Activated naive CD4-positive, alpha-beta T cell treated with anti-CD3 and anti-CD28 coated beads, Interleukin-2, amount 50 U/mL, for 16 hours (primary cell): ENCODE measurements at places on chromosomes 4 and X.

DNA sequence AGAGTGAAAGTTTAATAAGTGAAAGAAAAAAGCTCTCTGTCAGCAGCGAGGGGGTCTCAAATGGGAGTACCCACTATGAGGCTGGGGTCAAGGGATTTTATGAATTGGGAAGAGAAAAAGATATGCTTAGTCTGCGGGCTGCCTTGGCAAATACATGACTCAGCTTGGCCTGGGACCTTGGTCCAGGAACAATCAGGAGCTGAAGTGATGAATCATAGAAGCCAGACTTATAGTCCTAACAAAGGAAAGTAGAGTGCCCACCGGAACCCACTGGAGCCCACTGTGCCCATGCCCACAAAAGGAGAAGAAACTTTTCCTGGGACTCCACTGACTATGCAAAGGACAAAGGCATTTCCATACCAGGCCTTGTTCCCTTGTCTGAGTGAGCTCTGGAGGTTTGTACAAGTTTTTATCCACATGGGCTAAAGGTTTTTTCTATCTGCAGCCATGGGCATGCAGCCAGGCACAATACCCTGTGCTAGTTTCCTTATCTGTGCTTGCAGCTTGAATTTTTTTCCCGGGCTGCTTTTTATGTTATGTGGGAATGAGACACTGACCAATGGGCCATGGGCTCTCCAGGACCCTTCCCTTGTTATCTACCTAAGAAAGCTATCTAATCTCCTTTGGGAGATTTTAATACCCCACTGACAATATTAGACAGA is 201.7 kb downstream of the FAM133A start:
- DNase-seq: no peak

DNA sequence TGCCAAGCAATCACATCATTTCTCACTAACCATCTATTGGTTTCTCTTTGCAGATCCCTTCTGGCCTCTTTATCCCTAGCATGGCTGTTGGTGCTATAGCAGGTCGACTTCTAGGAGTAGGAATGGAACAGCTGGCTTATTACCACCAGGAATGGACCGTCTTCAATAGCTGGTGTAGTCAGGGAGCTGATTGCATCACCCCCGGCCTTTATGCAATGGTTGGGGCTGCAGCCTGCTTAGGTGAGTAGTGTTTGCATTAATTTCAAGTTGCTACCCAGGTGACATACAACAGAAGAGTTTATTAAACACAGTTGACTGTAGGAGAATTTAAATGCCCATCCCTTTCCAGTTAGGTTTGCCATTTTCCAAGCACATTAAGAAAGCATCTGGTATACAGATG is 112.2 kb downstream of the AKAP4 start:
- no peak for DNase-seq

DNA sequence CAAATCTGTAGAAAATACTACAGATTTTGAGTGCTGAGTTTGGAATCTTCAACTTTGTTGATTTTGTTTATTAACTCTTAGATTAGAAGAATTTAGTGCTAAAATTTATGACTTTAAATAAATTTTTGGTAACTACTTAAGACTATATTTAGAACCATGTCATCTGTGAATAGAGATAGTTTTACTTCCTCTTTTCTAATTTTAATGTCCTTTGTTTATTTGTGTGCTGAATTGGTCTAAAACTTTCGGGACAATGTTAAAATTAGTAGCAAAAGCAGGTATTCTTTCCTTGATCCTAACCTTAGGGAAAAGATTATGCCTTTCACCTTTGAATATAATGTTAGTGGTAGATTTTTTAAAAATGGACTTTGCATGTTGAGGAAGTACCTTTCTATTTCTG is 119.7 kb upstream of the CXorf51A start:
- no peak for DNase-seq

DNA sequence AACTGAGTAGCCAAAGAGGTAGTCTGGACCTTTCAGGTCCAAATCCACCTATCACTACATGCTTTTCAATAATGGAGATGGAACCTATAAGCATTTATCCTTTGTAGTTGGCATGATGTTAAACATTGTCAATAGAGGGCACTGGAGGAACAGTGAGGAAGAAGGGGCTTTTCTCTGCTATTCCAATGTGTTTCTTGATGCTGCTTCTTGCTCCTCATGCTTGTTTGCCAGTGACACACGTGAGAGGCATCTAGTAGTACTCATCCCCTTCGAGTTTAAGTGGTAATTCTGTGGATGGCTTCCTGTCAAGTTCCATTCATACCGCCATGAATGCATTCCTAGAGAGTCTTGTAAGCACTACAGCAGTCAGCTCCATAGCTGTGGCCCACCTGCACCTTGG is 84.0 kb downstream of the NAA11 start:
- no peak for DNase-seq

DNA sequence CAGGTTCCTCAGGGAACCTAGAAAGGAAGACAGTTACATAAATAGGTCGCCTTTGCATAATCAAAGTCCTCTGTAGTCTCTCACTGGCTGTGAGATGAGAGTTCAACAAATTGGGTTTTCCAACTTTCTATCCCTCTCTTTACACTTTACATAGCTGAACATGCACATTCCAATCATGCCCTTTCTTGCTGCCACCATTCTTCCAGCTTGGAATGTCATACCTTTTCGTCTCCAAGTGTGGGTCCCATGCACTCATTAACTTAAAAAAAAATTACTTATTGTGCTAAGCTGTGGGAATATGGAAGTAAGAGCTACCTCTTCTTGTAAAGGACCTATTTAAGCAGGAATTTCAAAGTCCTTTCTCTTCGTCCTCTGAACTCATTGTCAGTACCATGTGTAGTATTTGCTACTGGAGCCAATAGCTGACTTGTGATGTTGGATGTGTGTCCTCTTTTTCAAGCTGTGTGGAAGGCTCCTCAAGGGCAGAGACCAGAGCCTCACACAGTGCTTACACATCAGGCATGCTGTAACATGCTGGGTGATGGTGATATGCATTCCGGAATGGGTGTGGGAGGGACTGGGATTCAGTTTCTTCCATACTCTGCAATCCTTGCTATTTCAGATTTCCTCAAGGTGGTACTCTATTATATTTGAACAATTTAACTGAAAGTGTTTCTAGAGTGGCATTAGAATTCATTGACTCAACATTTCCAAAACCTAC is 7.1 kb downstream of the ENOPH1 start:
- no peak for DNase-seq

GRCh38 chr4:37989398-37990260 is 29.4 kb downstream of the PTTG2 start:
- DNase-seq: no peak

DNA sequence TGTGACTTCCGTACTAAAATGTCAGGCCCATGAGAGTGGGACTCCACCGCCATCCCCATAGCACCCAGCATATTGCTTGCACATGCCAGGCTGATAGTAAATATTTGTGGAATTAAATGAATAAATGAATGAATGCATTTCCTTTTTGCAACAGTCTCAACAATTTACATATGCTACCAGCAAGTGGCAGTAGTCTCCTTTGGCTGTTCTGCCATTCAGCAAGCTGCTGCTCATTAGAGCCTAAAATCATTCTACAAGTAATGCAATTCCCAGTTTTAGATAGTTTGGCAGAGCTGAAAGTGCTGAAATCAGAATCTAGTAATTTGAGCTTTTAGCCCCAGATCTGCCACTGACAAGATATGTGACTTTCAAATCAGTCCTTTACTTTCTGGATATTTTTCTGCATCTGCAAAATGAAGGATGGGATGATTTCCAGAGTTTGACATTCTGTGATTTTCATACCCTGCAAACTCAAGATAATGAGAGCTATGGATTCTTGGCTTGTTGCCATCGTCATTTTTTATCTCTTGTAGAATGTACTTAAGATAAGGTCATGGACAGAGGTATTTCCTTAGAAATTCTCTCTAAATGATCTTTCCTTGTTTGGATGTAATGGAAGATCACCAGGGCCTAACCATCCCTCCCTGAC is 35.7 kb upstream of the INTS6L start:
- peak; percentile 10 for DNase-seq

GRCh38 chr4:74065115-74065642 is 26.7 kb upstream of the CXCL3 start:
- DNase-seq: no peak

- no peak for DNase-seq
Measured at GRCh38 chr4:46354701-46355262, 35.1 kb downstream of the GABRA2 start.

- peak; percentile 70 for DNase-seq
Measured at GRCh38 chr4:40227284-40227683, 30.5 kb downstream of the RHOH start.

DNA sequence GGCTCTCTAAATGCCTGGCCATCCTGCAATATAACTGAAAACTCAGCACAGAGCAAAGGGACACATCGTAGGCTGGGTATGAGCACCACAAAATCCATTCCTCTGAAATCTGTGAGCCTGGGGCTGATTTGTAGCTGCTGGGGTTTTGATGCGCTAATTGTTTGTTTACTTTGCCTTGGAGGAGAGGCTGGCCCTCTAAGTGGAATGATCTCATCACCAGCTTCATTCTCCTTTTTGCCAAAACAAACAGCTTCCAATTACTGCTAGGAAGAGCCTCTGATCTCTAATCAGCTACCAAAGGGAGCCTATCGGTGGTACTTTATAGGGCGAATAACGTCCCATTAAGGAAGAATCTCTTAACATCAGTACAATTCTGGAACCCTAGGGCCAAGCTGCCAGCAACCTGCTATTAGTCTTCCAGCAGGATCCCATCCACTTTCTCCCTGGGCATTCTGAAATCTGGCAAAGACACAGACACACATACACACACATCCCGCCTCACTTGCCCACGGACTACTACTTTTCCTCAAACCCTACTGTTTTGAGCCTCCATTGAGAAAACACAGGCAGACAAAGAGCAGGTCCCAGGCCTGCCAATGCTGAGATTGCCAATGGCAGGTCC is 5.8 kb downstream of the ANOS1 start:
- no peak for DNase-seq
